MCF 10A (cell line): ENCODE measurements at places on chromosomes 12 and 14. TPM values are rescaled to one million over a fixed set of nuclear protein-coding genes. Genes with fewer than 3 reads are reported as not detected.
A peak's percentile ranks its signal among the peaks of the same experiment; 100 is the strongest.

DNA sequence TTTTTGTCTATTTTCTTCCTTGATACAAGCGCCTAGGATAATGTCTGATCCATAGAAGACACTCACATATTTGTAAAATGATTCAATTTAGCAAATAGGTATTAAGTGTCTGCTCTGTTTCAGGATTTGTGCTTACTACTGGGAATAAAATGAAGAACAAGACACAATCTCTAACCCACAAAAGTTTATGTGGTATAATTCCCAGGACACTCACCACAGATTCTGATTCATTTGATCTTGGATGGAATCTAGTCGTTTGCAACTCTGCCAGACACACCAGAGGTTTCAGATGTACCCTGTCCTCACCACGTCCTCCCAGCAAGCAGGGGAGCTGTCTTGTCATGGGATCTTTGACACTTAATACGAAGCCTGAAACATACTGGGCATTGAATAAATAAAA is 208.3 kb downstream of the LRIG3 start:
- DNase-seq, result no peak
- H3K27ac ChIP-seq, result no peak overlapping the region
- no peaks in the 10 kb centered on the region for H3K36me3 ChIP-seq
- no peaks in the 10 kb centered on the region for H3K27me3 ChIP-seq

Gene GATC
- 29.7 and 32.1 TPM in 2 replicates for total RNA-seq

- DNase-seq, result peak; percentile 14
- no peak overlapping the region for H3K4me3 ChIP-seq
- H3K4me1 ChIP-seq, result no peaks in the 10 kb centered on the region
- H3K36me3 ChIP-seq, result peaks cover 6% of the 10 kb centered on the region
- H3K27ac ChIP-seq, result no peak overlapping the region
Observed at GRCh38 chr14:53967606-53968005, 11.0 kb upstream of the BMP4 start.

DNA sequence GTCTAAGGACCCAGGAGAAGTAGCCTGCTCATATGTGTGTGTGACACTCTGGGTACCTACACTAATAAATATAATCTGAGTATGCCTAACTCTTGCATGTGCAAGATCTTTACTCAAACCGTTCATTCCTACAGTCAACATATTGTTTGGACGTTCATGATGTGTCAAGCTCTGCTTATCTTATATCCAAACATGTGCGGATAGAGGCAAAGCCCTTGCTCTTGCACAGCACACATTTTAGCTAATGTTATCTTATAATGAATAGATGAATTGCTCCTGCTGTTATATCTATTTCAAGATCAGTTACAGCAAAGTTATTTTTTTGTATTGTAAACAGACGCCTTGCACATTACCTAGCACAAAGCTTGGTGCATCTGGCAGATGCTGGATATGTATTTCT is 228.4 kb upstream of the FLRT2 start:
- no peak overlapping the region for H3K4me3 ChIP-seq
- H3K4me1 ChIP-seq, result peaks cover 3% of the 10 kb centered on the region
- no peaks in the 10 kb centered on the region for H3K27me3 ChIP-seq
- no peaks in the 10 kb centered on the region for H3K36me3 ChIP-seq
- no peak overlapping the region for H3K27ac ChIP-seq
